ENCODE measurements at places on chromosomes 4 and X.

- DNase-seq: no peak
Measured at GRCh38 chr4:48902266-48902665, 4.3 kb downstream of the OCIAD2 start.

GRCh38 chr4:153438916-153439756 is 27.0 kb upstream of the TMEM131L start:
- no peak for DNase-seq

DNA sequence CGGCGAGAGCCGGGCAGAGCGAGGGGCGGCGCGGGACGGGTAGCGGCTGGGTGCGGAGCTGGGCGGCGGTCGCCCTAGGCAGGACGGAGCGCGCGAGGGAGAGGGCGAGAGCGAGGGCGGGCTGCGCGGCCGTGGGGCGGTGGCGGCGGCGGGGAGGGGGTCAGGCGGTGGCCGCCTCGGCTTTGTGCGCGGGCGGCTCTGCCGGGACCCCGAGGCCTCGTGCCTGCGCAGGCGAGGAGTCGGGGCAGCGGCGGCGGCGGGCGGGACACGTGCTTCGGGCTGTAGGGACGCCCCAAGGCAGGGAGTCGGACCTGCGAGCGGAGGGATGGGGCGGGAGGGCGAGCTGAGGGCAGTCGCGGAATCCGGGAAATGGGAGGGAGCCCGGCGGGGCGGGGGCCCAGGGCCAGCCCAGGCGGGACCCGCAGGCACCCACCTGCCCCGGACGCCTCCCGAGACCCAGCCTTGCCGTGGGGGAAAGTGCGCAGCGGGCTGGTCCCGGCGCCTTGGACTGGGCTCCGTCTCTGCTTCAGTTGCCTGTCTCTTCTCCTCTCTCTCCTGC is 465 bp downstream of the BMPR1B start:
- DNase-seq: no peak

- no peak for DNase-seq
Measured at GRCh38 chrX:136143711-136144110, 3.6 kb upstream of the FHL1 start.

DNA sequence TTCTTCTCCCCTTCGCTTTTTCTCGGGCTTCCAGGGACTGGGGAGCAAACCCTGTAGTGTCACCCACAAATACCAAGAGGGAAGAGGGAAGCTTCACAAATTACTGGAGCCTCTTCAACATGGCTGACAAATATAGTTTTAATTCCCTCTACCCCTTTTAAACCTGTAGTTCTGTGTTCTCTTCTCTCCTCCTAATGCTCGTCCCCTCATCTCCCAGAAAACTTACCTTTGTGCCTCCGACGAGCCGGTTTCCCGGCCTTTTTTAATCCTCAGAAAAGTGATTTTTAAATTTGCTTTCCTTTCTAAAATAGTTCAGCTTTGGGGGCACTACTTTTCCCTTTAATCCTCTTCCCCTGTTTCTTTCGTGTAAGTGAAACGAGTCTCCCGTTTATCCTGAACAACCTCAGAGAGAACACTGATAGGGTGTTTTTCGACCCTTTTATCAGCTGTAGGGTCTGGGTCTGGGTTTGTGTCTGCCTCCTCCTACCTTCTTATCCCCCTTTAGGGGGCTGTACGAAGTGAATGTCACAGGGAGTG is 408 bp downstream of the TET2 start:
- DNase-seq: no peak

DNA sequence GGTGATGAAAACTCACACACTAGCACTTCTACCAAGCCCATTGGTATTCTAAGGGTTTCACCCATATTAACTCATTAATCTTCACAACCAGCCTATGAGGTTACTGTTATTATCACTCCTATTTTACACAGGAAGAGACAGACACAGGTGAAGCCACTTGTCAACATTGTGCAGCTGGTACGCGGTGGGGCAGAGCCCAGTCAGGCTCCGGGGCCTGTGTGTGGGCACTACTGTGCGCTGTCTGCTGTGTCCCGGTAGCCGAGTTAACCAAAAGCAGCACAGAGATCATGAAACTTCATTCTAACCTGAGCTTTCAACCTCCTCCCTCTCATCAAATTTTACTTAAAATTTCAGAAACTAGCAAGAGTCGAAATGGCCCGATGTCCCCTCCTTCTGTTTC is 111.3 kb downstream of the PHKA2 start:
- no peak for DNase-seq

GRCh38 chr4:7808181-7808580 is 131.5 kb downstream of the AFAP1 start:
- DNase-seq: no peak

- DNase-seq: no peak
Measured at GRCh38 chr4:9870165-9870790, 88.8 kb downstream of the DRD5 start.

DNA sequence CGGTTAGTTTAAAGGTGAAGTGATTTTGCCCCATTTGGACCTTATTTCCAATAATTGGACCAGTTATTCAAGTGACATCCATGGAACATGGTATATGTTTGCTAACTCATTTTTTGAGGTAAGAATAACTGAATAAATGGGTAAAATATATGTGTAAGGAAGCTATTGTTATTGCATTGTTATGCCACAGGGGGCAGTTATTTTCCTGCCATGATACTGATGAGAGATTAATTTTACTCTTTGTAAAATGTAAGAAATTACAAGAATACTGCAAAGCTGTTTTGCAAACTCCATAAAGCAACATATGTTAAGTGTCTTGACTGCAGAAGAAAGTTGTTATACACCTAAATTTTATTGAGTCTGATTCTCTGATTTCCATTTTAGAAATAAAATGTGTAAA is 114.0 kb downstream of the IL1RAPL1 start:
- no peak for DNase-seq

DNA sequence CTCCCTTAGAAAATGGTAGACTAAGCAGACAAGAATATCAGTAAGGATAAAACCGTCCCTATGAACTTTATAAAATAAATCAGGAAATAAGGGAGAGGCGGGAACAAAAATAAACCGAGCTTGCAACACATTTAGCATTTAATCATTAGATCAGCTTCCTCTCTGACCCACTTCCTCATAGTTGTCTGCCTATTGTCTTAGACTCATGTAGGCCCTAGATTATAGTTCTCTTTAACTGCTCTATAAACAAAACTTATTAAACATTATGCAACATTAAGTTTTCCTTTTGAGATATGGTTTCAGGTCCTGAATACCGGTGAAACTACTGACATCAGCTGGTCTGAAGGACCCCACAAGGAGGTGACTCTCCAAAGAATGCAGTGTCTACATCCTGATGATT is 15.8 kb upstream of the SRD5A3 start:
- no peak for DNase-seq

DNA sequence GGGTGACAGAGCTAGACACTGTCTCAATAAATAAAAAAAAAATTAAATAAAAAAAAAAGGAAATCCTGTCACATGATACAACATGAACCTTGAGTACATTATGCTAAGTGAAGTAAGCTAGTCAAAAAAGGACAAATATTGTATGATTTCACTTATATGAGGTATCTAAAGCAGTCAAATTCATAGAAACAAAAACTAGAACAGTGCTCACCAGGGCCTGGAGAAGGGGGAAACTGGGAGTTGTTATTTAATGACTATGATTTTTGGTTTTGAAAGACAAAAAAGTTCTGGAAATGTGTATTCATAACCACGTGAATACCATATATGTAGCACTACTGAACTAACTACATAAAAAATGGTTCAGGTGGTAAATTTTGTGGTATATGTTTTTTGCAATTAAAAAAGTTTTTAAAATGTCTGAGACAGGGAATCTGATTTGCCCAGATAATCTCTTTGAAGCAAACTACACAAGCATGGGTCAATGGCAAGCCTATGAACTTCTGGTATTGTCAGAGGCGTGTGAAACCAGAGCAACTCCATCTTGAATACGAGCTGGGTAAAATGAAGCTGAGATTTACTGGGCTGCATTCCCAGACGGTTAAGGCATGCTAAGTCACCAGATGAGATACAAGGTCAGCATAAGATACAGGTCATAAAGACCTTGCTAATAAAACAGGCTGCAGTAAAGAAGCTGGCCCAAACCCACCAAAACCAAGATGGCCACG is 42.3 kb downstream of the ANAPC10 start:
- DNase-seq: no peak

DNA sequence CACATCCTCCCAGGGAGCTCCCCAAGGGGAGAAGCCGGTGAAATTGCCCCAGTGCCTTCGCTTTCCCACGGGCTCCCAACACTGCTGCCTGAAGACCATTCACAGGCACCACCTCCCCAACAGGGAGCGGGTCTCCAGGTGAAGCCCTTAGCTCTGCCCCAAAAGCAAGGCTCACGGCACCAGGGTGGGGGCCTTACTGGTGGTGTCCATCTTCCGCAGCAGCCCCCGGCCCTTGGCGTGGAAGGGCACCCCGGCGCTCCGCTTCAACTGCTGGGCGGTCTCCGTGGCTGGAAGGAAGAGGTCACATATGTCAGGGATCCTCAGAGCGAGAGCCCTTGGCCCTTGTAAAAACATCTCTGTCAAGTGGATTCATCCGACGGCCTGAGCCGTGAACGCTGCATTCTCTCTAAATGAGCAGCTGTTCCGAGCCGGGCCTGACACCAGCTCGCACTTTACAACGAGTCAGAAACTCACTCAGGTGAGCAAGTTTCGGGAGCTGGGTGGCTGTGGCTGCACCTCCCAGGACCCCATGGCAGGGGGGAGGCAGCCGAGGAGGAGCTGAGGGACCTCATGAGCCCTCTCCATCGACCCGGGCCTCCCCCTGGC is 20.9 kb downstream of the NELFA start:
- no peak for DNase-seq

Data from stimulated activated CD8-positive, alpha-beta memory T cell treated with anti-CD3 and anti-CD28 coated beads, Interleukin-15, amount 100 ng/mL, for 48 hours (primary cell).